ENCODE measurements at places on chromosomes 1 and 21.

- peak; percentile 80 for DNase-seq
These were observed 37.4 kb downstream of the RASSF5 start for GRCh38 chr1:206544562-206545257.

- DNase-seq, result no peak
These were observed 28.1 kb downstream of the TMEM50B start for GRCh38 chr21:33451634-33452071.

DNA sequence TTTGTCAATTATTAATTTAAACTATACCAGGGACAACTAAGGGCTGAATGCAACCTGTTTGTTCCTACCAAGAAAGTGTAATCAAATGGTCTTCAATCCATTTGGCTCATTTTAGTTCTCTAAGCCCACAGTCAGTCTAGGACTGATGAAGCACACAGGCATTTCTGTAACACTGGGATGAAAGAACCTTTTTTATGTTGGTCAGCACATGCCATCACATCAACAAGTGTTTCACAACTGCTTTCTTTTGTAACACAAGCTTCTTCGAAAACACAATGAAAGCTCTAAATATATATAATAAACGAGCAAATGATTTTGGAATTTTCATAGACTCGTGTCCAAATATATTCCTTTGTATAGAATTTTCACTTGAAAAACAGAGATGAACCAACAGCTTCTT lies 28.8 kb downstream of the HEATR1 start:
- DNase-seq, result no peak

GRCh38 chr21:45854690-45855247 lies 126.8 kb upstream of the COL6A1 start:
- DNase-seq, result no peak

GRCh38 chr1:217506878-217507277 lies 124.0 kb downstream of the GPATCH2 start:
- no peak for DNase-seq

DNA sequence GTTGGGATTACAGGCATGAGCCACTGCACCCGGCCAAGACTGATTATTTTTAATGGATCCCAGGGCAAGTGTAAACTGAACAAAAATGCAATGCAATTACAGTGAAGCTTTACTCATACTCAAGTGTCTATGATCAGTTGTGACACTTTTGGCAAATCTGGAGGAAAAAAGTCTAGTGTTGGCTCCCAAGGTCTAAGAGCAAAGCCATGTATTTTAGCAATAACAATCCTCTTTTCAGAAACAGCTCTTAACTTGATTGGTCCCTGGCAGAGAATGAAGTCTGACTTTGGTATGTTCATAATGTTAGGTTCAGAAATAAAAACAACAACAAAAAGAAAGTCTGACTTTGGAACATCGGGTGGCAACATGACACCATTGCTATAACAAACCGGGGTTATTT lies 40.2 kb upstream of the C1orf53 start:
- no peak for DNase-seq

DNA sequence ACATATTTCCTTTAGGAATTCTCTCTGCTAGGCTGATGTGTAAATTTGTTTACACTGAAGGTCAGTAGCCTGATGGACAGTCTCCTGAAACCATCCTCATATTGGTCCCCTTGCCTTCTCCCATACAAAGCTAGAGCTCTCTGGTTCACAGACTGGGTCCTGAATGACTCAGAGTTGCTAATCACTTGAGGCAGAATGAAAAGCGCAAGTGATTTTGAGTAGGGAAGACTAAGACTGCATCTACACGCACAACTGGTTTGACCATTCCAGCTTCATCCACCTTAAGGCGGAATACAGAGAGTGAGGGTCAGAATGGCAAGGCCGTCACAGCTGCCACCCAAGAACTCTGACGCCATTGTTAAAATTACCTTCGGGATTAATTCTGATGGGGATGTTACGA lies 70.2 kb upstream of the KIF26B start:
- DNase-seq, result no peak

DNA sequence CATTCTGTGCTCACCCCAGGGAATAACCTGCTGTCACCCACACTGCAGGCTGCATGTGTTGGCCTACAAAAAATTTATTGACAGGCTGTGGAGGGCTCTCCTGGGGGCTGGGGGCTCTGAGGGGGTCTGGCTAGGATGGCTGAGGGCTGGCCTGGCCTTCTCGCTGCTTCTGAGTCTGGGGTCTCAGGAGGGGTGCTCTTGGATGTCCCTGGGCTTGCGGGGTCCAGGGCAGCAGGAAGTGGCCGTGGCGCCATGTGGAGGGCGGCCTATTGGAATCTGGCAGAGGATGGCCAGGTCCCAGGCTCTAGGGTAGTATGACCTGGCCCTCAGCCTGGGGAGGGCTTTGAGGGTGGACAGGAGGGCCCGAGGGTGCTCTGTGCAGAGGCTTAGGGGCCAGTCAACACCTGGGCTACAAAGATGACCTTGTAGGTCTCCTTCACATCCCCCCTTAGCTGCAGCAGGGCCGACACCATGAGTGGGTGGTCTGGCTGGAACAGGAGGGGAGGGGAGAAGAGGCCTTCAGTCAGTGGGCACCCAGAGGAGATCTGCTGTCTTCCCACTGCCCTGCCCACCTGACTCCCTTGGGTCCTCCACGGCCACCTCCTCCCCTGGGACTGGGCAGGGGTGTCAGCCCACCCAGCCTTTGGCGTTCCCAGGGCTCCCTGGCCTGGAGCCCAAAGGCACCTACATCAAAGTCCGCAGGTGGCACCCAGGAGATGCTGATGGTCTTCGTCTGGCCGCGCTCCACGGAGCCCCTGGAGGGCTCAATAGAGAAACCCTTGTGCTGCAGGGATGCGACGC lies 3.0 kb upstream of the TMEM52 start:
- no peak for DNase-seq

- no peak for DNase-seq
These were observed 26.1 kb upstream of the STMN1 start for GRCh38 chr1:25932321-25932720.

- no peak for DNase-seq
These were observed 115.5 kb downstream of the PTPN14 start for GRCh38 chr1:214435867-214436266.

- no peak for DNase-seq
These were observed 108.1 kb downstream of the CAMTA1 start for GRCh38 chr1:6893388-6893787.

- no peak for DNase-seq
These were observed 133.3 kb upstream of the C1orf105 start for GRCh38 chr1:172287208-172287607.

DNA sequence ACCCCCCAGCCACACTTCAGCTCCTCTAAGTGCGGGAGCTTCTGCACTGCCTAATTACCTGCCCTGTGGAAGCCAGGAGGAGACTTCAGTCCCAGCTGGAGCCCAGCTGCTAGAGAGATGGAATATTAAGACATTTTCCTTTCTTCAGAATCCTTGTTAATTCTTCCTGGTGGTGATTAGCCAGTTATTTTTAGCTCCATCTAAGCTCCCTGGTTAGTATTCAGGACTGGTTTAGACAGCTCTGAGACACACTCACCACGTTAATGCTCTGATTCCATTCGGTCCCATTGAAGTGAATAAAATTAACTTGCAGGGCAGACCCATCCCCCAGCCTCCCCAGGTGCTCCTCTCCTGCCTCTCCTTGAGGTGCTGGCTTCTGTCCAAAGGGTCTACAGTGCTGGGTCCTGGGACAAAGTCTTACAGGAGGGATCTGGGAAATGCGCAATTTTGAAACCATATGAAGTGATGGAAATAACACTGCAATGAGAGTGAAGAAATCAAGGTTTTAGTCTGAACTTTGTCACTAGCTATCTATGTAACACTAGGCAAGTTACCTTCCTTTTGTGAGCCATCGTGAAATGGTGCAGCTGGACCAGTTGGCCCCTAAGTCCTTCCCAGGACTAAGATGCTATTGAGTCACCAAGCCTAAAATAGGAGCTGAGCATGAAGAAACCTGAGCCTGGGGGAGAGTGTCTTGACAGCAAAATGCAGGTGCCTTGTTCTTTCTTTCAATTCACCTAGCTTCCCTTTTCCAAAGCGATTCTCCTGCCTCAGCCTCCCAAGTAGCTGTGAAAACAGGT lies 117.4 kb upstream of the ATP1A1 start:
- DNase-seq, result no peak

- no peak for DNase-seq
These were observed 27.0 kb downstream of the TBX15 start for GRCh38 chr1:118961156-118961555.

DNA sequence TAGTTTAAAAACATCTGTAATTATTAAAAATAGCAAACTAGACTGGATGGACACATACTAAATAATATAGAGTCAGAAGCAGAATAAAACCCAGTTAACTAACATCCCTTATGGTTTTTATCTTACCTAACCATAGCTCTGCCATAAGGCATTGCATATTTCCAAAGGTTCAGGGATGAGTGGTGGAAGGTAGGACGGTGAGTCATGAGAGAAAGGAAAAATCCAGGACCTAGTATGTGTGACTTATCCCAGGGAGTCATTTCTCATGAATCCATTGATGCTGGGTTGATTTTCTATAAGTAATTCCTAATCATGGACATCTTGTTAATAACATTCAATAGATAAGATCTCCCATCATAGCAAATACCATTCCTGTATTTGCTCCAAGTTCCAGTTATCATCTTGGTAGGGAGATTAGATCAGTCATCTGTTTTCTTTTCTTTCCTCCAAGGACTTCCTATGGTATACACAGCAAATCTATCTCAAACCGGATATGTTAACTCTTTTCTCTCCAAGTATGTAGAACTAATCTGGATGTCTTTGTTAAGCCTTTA lies 490.7 kb upstream of the B3GALT2 start:
- no peak for DNase-seq

DNA sequence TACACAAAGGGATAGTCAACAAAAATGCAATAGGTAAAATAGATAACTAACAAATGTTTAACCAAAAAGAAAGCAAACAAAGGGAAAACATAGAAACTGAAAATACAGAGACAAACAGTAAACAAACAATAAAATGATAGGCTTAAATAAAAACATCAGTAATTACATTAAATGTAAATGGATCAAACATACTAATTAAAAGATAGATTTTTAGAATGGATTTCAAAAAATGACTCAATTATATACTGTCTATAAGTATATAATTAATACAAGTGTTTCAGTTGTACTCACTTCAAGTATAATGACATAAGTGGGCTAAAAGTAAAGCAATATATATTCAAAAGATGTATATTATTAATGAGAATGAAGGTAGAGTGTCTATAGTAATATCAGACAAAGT lies 101.1 kb downstream of the MRPS6 start:
- DNase-seq, result no peak

GRCh38 chr21:36185523-36185922 lies 28.9 kb downstream of the DOP1B start:
- DNase-seq, result no peak

DNA sequence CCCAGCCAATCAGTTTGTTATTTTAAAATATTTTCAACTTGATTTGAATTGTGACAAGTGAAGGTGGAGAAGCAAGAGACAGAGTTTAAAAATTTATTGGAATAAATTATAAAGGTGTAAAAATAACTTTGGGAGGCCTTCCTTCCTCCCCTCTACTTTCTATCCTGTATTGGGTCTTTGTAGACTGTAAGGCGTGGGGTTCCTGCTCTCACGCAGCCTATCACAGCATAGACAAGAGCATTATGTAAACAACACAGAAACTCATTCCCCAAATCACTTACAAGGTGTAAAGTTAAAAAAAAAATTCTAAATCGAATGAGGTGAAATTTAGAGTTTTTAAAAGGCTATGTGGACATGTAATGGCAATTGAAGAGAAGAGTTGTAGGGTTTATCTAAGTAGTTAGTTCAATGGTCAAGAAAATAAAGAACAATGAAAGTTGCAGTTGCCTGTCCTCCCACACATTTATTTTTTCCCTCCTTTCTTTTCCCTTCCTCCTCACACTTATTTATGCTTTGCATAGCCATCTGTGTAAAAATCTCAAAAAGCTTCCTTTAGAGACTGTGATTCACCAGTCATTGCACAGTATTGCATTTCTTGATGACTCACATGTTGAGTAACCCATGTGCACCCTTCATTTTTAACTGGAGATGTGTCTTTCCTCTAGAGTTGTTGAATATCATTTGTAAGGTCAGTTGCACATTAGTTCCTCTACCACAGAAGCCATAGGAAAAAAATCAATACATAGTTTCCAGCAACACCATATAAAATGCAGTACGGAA lies 242.2 kb downstream of the PTPRC start:
- no peak for DNase-seq

- no peak for DNase-seq
These were observed 14.4 kb downstream of the RALGPS2 start for GRCh38 chr1:178739285-178740045.

DNA sequence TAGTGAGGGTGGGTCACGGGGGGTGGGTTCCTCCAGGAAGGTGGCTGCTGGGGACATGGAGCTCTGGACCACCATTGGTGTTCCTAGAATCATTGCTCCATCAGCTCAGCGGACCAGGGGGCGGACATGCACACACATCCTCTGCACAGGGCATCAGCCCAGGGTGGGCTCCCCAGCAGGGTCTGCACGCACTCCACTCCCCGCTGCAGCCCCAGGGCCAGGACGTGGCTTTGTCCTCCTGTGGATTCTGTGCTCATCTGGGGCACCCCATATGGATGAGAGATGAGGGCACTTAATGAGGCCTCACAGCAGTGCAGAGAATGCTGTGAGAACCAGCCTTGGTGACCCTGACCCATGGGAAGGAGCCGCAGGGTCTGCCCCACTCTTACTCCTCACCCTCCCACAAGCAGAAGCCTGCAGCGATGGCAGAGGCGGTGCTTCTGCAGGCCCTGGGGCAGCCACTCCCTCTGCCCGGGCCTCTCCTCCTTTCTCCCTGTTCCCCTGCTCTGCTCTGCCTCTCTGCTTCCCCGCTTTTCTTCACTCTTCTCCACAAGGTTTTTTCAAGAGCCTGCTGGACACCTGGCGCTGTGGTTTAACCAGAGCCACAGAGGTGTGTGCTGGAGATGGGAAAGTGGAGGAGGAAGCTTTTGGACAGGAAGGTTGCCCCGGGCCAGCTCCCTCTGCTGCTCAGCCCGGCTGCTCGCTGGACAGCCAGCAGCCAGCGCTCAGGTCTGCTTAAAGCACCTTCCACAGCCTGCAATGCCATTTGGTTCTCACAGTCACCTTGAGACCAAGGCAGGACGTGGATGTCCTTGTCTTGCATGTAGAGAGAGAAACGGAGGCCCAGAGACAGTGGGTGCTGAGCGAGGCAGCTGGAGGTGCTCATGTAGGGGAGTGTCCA lies 26.3 kb upstream of the PCBP3 start:
- DNase-seq, result no peak

DNA sequence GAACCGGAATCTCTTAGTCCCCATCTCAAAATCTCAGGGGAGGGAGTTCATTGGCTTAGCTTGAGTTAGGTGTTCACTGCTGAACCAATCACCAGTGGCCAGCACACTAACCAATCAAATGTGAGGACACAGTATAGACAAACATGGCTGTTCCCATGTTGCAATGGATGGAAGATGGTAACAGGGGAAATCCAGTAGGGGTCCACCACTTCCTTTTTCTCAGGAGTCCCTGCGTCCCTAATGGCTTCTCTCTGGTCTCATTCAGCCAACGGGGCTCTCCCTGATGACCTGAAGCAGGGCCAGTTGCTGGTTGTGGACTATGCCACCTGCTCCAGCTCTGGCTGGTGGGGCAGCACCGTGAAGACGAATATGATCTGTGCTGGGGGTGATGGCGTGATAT lies 9.7 kb downstream of the CELA2B start:
- no peak for DNase-seq

Data from stimulated activated CD4-positive, alpha-beta T cell treated with anti-CD3 and anti-CD28 coated beads, Interleukin-1b, Interleukin-23, amount 100 ng/mL, for 1 hour (primary cell).